Thoracic aorta (tissue), 2 donors: ENCODE measurements at places on chromosomes 2 and 18.

DNA sequence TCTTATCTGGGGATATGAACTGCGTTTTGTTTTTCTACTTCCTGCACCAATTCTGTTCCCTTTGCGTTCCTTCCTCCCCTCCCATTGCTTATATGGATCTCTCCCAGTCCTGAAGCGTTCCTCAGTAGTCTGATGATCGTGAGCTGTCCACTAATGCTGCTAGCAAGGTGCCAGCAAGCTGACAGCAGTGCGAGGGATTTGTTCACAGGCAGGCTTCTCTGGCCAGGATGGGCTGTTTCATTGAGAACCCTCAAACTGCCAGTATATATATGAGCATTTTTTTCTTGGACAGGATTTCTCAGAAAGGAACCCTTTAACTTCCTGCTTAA lies 40.1 kb downstream of the GTF3C3 start:
- no peak for DNase-seq

GRCh38 chr2:166671801-166672200 lies 177.8 kb upstream of the SCN7A start:
- DNase-seq, result no peak

GRCh38 chr2:45177870-45178269 lies 168.6 kb upstream of the SIX2 start:
- no peak for DNase-seq

DNA sequence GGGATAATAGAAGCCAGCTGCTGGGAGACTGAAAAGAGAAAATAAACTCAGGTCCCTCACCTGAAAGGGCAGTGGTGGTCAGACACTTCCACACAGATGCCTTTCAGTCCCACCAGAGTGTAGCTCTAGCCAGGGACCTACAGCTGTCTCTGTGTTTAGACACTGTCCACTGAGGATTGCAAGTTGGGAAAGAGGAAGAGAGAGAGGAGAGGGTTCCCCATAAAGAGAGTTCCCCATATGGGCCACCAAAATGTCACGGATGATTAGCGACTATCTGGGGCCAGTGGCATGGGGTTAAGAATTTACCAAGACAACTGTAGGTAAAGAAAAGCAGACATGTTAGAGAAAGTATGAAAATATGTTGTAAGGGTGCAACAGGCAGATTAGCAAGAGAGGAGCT lies 36.7 kb upstream of the SKA1 start:
- DNase-seq, result no peak

GRCh38 chr18:22667616-22668422 lies 250.1 kb upstream of the CTAGE1 start:
- DNase-seq, result no peak

- DNase-seq, result no peak
These were observed 389.6 kb upstream of the CDH19 start for GRCh38 chr18:66993492-66993891.

GRCh38 chr2:75570948-75571729 lies 10.4 kb upstream of the EVA1A start:
- no peak for DNase-seq

GRCh38 chr2:166239548-166239947 lies 111.7 kb upstream of the SCN1A start:
- no peak for DNase-seq

DNA sequence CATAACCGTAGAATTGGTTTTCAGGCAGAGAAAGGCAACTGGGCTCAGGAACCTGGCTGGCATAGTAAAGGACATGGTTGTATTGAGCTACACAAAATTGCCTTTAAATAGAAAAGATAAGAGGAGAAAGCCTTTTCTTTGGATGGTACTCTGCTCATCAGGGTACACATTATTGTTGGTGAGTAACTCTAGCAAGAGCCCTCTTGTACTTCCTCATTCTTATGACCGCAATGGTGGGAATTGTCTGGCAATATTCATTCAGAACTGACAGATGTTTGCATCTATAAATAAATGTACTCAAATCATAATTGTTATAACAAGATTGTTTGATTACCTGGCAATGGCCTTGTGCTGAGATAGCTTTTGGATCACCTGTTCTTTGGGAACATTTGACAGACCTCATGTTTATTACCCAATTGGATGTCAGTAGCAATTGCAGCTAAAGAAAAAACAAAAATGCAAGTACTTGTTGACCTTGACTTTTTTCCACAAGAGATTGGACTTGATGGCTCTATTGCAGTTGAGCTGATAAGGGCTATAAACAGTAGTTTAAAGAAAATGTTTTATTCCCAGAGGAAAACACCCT lies 43.9 kb downstream of the MEIS1 start:
- DNase-seq, result no peak

DNA sequence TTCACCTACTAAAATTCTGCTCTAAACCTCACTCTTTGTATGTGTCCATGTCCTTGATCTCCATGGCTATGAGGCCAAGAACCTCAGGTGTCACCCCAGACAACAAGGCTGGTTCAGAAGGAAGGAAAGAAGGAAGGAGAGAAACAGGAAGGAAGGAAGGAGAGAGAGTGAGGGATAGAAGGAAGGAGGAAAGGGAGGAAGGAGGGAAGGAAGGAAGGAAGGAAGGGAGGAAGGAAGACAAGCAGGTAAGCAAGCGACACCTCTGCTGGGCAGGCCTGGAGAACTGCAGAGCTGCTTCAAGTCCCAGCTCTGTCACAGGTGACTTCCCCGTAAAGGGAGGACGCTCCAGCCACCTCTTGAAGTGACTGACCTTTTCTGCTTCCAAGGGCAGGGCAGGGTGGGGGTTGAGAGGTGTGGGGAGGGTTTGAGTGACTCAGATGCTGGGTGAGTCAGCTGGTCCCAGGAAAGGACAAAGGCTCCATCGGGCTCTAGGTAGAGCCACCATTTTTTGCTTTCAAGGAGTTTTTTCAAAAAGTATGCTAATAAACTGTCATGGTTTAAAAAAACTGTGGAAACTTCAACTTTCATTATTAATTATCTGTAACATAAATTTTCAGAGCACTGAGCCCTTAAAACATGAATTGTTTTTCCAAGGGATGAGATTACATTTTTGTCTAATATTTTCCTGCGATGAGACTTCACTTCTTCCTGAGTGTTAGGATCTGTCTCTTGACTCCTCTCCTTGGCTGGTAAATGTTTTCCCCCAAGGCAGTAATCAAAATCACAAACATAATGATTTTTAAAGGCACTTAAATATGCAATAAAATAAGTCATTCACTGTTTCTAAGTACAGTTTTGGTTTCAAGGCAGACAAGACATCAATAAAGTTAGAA lies 90.1 kb upstream of the L3MBTL4 start:
- DNase-seq, result no peak

DNA sequence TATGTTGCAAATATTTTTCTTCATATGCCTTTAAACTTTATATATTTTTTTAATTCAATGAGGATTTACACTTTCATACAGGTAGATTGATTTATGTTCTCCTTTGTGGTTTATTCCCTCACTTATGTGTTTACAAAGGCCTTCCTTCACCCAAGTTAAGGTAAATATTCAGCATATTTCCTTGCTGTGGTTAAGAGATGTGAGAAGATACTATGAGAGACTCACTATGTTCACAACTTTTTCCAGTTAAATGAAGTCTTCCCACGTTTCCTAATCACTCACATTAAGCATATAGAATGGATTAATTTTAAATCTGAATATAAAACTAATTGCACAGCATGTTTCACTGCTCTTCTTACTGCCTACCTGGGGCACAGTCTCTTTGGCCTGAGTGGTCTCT lies 597 bp downstream of the PECR start:
- no peak for DNase-seq

DNA sequence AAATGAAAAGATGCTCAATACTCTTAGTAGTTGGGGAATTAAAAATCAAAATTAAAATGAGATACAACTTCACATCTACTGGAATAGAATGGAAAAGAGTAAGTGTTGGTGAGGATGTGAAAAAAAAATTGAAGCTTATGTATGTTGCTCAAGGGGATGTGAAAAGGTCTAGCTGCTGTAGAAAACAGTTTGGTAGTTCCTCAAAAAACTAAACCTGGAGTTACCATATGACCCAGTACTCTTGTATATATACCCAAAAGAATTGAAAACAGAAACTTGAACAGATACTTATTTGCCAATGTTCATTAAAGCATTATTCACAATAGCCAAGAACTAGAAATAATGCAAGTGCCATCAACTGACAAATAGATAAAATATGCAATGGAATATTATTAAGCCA lies 208.4 kb downstream of the FIGN start:
- no peak for DNase-seq

DNA sequence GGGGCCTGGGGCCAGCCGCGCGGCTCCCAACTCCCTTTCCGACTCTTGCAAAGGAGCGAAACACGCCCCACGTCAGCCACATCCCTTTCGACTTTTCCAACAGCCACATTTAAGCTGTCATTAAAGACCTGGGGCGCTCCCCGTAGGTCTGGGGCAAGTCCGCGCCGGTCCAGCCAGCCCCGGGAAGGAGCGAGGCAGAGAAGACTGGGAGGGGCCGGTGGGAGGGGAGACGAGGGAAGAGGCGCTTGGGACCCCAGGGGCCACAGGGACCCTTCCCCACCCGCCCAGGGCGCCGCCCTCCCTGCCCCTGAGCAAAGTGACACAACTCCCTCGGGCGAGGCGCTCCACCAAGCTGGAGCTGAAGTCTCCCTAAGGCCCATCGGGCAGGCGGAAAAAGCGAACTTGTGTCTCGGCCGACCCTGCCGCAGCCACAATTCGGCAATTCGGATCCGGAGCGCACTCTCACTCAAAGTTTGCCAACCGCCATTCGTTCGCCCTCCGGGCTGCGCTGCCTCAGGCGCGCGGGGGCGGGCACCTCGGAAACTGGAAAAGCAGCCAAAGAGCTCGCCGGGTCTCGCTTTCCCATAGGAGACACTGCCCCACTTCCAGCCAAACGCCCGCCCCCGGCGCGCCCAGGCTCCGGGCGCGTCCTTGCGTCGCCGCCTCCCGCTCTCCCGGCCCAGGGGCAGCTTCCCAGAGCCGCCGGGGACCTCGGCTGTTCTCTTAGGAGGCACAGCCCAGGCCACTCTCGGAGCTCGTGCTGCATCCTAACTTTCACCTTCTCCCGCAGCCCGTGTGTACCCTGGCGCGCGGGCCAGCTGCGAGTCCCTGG lies 1.1 kb upstream of the KCTD1 start:
- no peak for DNase-seq

DNA sequence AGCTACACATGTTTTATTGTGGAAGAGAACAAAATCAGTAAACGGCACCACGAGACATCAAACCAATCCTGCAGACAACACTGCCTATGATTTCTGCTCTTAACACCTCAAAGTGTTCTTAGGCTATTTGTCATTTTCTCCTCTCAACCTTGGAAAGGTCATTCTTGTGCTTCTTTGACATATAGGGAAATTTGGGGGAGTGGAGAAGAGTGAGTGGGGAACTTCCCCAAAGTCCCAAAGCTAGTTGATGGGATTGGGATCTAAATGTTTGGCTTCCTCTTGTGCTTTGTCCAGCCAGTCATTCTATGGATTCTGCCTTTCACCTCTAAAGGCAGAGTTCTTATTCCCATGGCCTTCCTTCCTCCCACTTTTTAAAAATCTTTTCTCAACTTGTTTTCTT lies 5.8 kb upstream of the MRO start:
- DNase-seq, result no peak

DNA sequence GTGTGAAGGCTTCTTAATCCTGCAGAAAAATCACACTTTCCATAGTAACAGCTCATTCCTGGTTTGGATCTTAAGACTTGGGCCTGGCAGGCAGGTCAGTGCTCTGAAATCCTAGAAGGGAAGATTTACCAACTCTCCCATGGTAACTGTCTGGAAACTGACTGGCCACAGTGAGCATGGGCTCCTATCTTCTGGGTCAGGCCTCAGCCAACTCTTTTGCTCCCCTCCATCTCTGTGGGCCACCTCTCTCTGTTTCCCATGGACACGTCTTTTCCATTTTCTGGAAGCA lies 86.7 kb downstream of the ACAA2 start:
- DNase-seq, result no peak

DNA sequence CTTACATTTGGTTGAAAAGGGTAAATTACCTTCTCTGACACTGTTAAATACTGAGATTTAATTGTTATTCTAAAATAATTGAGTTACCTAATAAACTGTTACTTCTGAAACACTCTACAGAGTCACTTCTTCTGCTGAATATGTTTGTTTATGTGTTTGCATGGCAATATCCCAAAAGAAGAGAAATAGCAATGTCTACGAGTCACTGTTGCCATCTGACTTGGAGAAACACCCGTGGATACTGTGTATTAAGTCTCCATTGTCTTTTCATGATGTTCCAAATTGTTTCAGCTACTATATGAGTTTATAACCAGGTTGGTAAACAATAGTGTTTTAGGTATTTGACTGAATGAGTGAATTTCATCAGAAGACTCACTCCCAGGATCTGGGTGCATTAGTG lies 754.2 kb upstream of the ID2 start:
- no peak for DNase-seq

- DNase-seq, result no peak
These were observed 54.0 kb downstream of the SCG2 start for GRCh38 chr2:223548194-223548593.
